Renal cortical epithelial cell (primary cell): ENCODE measurements at places on chromosomes 7 and 10.

- no peak for DNase-seq
These were observed 9.3 kb downstream of the SHH start for GRCh38 chr7:155802906-155803417.

- DNase-seq: peak; percentile 65
These were observed 175.4 kb downstream of the ARID5B start for GRCh38 chr10:62076891-62077290.

GRCh38 chr7:101172854-101173751, 7.0 kb downstream of the NAT16 start:
- peak; percentile 68 for DNase-seq

DNA sequence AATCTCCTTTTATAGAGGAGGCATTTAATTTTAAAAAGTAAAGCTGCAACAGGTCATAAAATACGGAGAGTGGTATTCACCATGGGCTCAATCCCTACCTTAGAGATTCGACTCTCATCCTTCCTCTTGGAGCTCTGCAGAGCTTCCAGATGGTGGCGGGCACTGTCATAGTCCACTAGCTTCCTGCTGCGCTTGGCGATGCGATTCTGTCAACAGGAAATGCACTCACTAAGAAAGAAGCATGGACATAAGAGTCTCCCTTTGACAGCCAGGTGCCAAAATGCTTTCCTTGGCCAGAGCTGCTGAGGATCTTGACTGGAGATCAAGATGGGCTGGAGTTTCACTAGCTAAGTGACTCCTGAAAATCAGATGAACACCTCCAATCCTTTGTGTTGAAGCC, 154.4 kb downstream of the AMPH start:
- no peak for DNase-seq

GRCh38 chr10:71432956-71433767, 36.4 kb downstream of the CDH23 start:
- no peak for DNase-seq

DNA sequence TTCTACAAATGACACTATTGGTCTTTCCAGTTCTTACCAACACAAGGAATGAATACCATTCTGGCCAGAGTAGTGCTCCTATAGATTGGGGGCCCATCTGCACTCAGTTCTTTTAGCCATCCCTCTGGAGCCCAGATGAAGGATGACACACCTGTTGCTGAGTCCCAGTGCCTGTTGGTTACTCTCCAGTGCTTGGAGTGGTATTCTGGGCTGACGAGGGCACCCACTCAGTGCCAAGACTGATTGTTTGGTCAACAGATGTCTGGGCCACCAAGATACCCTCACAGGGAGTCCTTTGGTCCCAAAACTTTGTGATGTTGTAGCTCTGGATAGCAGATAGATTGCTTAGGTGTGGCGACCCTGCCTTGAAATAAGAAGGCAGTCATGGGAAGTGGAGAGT, 23.7 kb upstream of the ITGA8 start:
- no peak for DNase-seq

- no peak for DNase-seq
These were observed 283.8 kb upstream of the SHH start for GRCh38 chr7:156095908-156096539.

GRCh38 chr10:126111516-126111915, 215.2 kb downstream of the FANK1 start:
- DNase-seq: no peak

GRCh38 chr10:95559471-95559870, 1.7 kb downstream of the SORBS1 start:
- no peak for DNase-seq

GRCh38 chr10:54758791-54759190, 42.2 kb downstream of the PCDH15 start:
- no peak for DNase-seq

DNA sequence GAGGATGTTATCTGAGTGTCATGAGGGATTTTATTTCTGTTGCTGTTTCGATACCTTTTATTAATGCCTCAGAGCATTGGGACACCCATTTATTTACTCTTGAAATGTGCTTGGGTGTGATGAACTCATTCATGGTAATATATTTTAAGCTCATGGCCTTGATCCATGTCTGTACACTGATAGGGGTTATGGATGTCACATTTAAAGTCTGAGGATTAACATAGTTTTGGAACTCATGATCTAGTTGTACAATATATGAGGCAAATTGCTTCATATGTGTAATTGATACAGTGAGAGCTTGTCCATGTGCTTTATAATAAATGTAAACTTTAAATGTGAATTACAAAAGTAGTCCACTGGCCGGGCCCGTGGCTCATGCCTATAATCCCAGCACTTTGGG, 23.0 kb upstream of the ZRANB1 start:
- no peak for DNase-seq

- DNase-seq: peak; percentile 26
These were observed 278.8 kb downstream of the CACNA2D1 start for GRCh38 chr7:82164813-82165212.

DNA sequence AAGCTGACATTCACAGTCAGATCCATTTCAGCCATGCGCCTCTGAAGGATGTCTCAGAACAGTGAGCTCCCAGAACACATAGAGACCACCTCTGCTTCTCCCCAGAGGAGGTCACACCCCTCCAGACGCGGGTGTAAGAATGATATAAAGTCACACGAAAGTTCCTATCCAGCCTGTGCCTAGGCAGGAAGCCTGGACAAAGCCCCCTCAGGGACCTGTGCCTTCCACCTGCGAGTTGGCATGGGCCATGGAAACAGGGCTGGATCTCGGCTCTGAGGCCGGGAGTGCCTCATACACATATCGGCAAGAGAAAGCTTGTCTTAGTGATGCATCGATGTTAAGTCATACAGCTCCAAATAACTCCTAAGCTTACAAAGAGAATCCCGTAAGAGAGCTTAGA, 5.0 kb downstream of the VIPR2 start:
- DNase-seq: no peak

DNA sequence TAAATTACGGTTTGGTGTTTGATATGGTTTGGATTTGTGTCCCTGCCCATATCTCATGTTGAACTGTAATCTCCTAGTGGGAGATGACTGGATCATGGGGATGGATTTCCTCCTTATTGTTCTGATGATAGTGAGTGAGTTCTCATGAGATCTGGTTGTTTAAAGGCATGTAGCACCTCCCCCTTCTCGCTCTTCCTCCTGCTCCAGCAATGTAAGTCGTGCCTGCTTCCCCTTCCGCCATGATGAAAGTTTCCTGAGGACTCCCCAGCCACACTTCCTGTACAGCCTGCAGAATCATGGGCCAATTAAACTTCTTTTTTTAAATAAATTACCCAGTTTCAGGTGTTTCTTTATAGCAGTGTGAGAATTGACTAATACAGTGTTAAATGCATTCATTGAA, 116.6 kb downstream of the DOCK4 start:
- DNase-seq: no peak

DNA sequence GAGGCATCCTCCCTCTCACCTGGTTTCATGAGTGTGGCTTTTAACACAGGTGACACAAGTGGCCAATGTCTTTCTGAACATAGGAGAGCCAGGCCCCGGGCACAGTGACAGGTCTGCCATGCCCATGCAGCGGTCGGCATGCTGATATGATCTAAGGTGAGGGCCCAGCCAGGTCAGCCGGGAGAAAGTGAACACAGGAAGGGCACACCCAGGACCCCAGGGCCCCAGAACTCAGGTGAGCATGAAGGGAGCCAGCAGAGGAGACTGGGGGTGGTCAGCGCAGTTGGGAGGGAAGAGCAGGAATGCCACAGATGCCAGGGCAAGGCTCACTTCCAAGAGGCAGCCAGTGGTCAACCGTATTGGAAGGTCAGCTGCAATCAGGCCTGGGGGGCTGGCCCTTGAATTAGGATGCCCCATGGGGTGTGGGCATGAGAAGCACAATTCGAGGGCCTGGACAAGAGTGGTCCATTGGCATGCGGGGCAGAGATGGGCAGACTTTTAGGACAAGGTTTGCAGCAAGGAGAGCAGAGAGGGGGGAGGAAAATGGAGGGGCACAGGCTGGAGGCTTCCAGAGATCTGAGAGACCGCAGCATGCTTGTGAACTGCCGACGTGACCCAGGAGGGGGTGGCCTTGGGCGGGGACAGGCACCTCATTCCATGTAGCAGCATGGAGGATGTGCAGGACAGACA, 3.9 kb upstream of the INPP5A start:
- no peak for DNase-seq

- peak; percentile 95 for DNase-seq
These were observed 288.1 kb downstream of the PARD3 start for GRCh38 chr10:34526758-34527730.

DNA sequence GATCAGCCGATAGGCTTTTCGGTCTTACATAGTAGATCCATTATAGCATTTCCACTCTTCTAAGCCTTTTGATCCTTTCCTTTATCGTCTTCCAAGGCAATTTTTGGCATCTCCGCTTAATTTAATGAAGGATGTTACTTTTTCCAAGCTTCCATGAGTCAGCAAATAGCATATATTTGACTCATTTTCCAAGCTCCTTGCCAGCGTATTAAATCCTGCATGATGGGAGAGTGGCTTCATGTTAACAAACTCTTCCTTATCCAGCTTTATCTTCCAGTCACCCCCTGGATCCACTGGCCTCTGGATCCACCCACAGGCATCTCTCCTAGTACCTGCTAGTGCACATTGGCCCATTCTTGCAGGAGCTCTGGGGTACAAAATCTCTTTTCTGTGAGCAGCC, 13.0 kb downstream of the OR9A2 start:
- DNase-seq: no peak

GRCh38 chr7:130314305-130314704, 21.3 kb downstream of the CPA4 start:
- DNase-seq: no peak

DNA sequence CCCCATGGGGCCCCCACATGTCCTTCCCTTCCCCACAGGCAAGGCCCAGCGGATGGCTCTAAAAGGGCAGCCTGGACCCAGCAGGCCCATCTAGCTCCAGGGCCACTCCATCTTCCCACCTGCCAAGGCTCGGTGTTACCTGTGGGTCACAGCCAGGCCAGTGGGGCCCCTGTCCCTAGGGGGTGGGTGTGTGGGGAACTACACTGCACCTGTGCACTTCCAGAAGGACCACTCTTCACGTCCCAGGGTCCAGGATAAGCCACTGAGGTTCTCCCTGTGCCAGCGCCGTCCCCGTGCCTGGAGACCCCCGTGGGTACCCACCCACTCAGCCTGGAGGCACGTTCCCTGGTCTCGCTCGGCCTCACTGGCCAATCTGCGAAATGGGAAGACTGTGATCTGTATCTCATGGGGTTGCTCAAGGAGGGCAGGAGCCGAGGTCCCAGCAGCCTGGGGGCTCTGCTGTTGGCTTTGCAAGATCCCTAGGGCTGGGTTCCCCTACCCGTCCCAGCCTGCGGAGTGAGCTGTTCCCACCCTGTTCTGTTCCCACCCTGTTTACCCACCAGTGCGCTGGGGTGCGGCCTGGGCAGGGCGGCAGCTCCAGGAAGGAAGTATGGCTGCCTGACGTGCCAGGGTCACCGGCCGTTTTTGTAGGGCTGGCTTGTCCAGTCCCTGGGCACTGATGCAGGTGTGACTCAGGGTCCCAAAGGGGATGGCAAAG, 4.6 kb downstream of the PWWP2B start:
- DNase-seq: no peak

GRCh38 chr7:137882806-137883205, 36.0 kb upstream of the DGKI start:
- no peak for DNase-seq

DNA sequence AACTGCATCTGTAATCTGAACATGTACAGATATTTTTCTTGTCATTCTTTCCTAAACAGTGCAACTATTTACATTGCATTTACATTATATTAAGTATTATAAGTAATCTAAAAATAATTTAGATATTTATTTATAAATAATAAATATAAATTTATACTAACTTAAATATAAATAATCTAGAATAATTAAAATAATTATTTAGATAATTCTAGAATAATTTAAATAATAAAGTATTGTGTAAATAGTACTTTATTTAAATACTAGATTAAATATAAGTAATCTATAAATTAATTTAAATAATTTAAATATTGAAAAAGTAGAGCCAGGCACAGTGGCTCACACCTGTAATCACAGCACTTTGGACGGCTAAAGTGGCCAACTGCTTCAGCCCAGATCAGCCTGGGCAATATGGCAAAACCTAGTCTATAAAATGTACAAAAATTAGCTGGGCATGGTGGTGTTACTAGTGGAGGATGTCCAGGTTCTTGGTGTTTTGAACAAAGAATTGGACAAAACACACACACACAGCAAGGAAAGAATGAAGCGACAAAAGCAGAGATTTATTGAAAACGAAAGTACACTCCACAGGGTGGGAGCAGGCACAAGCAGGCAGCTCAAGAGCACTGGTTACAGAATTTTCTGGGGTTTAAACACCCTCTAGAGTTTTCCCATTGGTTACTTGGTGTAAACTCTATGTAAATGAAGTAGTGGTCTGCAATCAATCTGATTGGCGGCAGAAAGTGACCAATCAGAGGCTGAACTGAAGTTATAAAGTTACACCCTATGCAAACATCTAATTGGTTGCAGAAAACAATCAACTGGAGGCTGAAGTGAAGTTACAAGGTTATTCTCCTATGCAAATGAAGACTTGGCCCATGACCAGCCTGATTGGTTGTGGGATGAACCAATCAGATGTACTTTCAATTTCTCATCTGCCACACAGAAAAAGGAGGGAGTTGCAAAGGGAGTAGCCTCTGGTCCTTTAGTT, 100.2 kb upstream of the SP4 start:
- no peak for DNase-seq

DNA sequence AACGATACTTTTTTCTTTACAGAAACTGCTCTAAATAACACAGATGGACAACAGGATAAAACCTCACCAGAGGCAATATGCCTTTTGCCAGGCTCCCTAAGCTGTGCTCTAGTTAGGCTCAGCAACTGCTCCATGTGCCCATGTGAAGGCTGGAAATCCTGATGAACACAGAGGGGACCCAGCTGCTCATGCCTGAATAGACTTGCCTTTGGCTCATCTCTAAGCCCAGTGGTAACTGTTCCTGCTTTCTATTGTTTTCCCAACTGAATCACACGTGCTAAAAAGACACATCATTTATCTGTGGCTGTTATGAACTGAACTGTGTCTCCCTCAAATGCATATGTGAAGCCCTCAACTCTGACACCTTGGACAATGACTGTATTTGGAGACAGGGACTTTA, 110.4 kb downstream of the RNF216 start:
- DNase-seq: no peak

DNA sequence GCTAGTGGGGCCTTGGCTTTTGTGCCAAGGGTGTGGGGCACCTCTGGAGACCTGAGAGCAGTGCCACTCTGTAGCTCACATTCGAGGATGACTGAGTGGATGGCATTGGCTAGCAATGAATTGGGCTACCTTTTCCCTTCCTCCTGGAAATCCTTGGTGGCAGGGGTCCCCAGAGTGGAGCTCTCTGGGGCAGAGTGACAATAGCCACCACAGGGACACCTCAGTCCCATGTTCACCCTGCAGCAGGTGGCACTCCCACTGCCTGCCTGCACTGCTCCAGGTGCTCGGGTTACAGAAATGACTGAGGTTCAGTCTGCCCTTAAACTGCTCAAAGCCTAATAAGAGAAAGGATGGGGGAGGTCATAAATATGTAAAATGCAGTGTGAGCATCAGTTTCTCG, 17.8 kb downstream of the BTBD16 start:
- no peak for DNase-seq
